AG04449 (cell line): ENCODE measurements at places on chromosomes 11 and 22.

DNA sequence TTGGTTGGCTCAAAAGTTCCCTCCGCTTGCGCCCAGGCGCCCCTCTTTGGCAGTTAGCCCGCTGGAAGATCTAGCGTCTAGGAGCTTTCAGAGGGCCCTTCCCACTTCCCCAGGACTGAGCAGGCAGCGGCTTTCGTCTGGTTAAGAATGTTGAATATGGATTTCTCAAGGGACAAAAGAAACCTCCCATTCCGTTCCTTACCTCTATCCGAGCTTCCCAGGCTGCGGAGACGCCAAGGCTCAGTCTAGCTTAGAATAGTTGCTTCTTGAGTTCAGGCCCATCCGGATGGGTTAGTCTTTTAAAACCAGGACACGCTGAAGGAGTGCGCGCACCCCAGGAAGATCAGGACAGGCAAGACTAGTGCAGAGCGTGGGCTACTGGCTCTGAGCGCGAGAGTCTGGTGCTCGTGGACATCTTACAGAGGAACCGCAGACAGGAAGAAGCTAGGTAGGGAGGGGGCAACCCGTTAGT is 1.6 kb downstream of the NELL1 start:
- DNase-seq, result no peak

DNA sequence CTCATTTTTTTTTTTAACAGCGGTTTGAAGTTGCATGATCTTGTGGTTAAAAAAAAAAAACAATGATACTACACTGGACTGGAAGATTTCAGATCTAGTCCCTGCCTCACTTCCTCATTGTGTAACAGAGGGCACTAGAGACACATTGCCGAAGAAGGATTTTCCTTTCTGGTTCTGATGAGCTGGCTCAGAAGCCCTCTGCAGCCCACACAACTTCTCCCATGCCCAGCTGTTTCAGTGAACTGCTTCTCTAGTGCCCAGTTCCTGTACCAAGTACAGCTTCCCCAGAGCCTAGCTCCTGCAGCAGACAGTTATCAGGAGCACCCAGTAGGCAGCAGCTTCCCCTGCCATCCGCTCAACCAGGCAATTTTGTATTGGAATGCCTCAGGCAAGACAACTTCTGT is 29.5 kb upstream of the ANO5 start:
- no peak for DNase-seq

DNA sequence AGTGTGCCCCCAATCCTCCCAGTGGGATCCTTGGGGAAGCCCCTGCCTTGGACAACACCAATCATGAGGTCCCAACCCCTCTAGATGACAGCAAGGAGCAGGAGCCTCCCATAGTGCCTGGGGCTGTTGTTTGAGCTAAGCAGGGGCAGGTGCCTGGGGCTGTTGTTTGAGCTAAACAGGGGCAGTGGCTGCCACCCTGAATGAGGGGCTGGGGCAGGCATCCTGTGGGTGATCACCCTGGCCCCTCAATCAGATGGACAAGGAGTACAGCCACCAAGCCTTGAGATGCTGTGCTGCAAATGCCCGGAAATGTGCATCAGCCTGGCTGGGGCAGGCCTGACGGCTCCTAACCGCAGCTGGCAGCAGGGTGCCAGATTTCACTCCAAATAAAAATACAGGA is 66.7 kb downstream of the MYEOV start:
- DNase-seq, result no peak

DNA sequence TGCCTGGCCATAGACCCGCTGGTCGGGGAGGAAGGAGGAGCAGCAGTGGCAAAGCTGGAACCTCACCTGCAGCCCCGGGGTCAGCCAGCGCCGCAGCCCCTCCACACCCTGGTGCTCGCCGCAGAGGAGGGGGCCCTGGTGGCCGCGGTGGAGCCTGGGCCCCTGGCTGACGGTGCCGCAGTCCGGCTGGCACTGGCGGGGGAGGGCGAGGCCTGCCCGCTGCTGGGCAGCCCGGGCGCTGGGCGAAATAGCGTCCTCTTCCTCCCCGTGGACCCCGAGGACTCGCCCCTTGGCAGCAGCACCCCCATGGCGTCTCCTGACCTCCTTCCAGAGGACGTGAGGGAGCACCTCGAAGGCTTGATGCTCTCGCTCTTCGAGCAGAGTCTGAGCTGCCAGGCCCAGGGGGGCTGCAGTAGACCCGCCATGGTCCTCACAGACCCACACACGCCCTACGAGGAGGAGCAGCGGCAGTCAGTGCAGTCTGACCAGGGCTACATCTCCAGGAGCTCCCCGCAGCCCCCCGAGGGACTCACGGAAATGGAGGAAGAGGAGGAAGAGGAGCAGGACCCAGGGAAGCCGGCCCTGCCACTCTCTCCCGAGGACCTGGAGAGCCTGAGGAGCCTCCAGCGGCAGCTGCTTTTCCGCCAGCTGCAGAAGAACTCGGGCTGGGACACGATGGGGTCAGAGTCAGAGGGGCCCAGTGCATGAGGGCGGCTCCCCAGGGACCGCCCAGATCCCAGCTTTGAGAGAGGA is 11.9 kb downstream of the TMEM121B start:
- no peak for DNase-seq

- DNase-seq, result no peak
Observed at GRCh38 chr11:70823771-70824170, 425.4 kb downstream of the CTTN start.

GRCh38 chr11:45853332-45854219 is 6.3 kb downstream of the CRY2 start:
- DNase-seq, result no peak

DNA sequence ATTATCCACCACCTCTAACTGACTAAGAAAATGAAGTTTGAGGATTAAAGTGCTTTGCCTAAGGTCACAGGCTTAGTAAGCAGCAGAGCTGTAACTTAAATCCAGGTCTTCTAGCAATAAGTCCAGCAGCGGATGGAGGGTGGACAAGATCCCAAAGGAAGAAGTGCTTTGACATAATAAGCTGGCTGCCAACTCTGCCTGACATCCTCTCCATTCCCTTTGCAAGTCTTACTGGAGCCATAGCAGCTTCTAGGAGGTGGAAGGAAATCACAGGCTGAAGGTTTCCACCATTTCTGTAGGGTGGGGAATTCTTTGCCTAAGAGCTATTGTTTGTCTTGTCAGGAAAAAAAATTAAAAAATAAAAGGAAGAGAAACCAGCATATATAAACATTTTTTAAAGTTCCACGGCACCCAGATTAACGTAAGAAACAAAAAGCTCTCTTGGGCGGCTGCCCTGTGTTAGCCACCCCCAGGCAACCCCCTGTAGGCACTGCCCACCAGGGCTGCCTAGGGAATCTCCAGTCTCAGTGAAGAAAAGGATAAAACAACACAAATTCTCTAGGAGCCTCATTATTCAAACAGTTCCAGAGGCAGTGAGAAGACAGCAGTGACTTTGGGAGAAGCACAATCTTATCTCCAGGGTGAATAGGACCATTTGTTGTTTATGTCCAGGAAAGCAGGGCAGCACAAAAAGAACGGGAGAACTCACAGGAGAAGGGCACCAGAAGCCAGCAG is 380.8 kb upstream of the CADM1 start:
- DNase-seq, result no peak

- DNase-seq, result no peak
Observed at GRCh38 chr22:49209452-49210195, 618.0 kb downstream of the BRD1 start.

- DNase-seq, result no peak
Observed at GRCh38 chr11:112884012-112884767, 77.0 kb upstream of the NCAM1 start.

- peak; percentile 29 for DNase-seq
Observed at GRCh38 chr11:134951305-134951700, 539.3 kb upstream of the B3GAT1 start.

DNA sequence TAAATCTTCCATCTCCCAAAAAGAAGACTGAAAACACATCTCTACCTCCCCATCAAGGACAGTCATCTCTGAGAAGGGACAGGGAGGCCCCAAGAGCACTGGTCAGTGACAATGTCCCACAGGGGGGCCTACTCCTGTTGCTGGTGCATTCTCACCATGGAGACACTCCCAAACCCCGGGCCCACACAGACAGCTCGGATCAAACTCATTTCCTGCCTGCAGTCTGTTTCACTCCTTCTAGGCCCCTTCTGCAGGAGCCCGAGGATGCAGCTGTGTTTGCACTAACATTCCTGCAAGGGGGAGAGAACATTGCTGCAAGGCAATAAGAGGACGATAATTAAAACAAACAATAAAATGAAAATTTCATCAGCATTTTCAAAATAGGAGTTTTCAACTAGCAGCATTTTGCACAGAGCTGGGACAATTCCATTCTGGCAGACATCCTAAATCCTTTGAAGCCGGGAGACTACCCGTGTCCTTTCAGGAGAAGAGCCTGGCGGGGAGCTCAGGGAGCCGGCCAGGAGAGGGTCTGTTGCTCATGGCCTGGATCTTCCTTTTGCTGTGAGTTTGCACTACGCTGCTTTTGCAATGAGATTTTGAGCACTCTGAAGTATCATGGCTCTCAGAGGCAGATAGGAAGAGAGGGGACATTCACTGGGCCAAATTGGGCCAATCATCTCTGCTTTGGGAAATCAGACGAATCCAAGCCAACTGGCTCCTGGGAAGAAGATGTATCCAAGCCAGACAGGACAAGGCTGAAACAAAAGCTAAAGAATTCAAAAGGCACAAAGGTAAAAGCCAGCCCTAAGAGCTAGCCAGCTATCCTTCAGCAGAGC is 33.2 kb downstream of the SPATA19 start:
- no peak for DNase-seq

DNA sequence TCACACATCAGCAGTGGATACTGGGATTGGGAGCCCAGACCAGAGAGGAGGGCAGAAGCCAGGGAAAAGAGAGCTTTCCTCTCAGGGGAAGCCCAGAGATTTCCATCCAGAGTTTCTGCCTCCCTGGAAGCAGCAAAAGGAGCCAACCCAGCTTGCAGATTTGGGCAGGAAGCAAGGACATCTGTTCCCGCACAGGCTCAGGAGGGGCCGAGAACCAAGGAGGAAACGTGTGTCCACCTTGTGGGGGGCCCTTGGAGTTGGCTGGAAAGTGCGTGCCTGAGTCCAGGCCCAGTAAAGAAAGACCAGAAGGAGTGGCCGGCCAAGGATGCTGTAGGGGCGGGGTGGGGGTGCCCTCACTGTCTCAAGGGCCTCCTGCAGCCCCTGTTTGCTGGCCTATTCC is 6.0 kb upstream of the NPTXR start:
- no peak for DNase-seq

DNA sequence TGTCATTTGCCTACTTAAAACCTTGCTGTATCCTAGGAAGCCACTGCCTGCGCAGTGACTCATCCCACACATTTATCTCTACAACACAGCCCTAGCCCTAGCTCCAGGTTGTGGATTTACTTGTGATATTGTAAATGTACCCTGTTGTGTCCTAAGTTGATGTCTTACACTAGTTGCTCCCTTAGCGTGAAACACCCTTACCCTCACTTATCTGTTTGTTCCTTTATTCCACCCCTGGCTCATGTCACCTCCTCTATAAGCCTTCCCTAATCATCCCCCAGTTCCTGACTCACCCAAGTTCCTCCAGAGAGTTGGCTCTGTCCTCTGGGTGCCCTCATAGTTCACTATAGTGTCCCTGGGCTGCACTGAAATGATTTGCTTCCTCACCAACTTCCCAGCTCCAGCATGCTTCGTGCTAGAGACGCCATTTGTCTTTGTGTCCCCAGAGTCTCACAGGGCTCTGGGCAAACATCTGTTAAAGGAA is 431.8 kb upstream of the FAT3 start:
- no peak for DNase-seq
